ENCODE measurements at places on chromosomes 6 and 20. TPM values are rescaled to one million over a fixed set of nuclear protein-coding genes. Genes with fewer than 3 reads are reported as not detected.

DNA sequence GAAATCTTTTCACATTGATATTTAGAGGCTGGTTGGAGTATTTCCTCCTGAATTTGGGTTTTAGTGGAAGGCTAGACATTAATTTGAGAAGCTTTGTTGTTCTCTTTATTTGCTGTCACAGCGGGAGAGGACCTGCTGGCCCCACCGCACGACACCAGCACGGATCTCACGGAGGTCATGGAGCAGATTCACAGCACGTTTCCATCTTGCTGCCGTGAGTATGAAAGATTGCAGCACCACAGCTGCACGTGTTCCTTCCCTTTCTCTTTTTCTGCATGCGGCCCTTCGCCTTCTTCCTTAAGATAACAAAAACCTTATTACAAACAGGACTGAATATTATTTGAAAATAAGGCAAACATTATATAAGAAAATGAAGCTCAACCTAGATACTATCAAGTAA is 555.5 kb downstream of the UTRN start:
- no peak for DNase-seq

BNIP5 gene
- polyA plus RNA-seq: 0.21 TPM

DNA sequence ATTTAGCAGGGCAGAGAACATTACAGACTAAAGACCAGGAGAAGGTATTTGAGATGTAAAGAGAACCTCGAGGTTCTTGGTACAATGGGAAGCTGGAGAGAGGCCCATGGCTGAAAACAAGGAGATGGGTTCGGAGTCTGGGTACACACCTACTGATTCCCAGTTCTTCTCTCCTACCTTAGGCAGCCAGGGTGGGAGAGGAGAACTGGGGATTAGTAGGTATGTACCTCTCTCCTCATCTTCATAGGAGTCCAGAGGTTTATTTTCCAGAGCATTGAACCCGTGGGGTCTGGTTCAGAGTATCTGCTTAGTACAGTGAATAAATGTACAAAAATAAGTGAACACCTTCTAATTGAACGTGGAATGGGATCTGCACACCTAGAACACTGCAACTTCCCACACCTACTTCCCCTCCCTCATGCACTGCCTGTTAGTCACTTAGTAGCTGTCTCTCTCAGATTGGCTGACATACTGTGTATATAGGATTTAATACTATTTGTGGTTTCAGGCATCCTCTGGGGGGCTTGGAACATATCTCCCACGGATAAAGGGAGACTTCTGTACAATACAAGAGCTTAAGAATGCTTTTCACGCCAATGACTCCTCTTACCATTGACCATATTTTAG is 23.5 kb upstream of the NUP153 start:
- DNase-seq: no peak

- no peak for DNase-seq
These were observed 165.0 kb downstream of the HTR1B start for GRCh38 chr6:77298283-77298682.
